ENCODE measurements at places on chromosomes 5 and 9.

DNA sequence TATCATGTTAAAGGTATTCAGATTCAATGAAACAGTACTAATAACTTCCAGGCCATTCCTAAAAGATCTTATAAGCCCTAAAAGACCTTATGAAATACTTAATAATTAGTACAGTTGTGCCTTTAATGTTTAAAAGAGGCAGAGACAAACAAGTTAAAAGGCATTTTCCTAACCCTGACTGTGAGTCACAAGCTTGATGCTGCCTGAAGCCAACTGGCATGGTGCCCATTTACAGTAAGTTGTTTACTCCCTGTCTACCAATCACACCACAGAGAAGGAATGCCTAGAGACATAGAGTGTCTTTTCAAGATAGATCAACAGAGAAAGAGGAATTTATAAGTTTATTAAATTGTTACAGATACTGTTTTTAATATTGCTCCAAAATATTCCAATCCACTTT is 47.8 kb downstream of the NR3C1 start:
- no peak for DNase-seq

- no peak for DNase-seq
These were observed 25.6 kb upstream of the RNF180 start for GRCh38 chr5:64140018-64140417.

DNA sequence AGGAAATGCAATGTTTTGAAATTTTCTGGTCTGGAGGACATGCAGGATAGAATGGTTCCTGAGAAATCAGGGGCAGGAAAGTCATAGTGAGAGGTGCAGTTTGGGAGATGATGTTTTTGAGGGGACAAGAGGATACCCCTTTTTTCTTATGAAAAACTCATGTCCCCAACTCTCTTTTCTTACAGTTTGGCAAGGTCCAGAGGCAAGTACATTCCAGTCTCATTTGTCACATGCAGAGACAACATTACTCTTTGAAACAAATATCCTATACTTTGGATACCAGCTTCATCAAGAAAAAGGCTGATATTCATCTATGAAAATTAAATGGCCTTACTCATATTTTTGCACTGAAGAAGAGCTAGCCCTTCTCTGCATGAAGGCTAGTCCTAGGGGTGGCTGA is 48.2 kb downstream of the EQTN start:
- no peak for DNase-seq

DNA sequence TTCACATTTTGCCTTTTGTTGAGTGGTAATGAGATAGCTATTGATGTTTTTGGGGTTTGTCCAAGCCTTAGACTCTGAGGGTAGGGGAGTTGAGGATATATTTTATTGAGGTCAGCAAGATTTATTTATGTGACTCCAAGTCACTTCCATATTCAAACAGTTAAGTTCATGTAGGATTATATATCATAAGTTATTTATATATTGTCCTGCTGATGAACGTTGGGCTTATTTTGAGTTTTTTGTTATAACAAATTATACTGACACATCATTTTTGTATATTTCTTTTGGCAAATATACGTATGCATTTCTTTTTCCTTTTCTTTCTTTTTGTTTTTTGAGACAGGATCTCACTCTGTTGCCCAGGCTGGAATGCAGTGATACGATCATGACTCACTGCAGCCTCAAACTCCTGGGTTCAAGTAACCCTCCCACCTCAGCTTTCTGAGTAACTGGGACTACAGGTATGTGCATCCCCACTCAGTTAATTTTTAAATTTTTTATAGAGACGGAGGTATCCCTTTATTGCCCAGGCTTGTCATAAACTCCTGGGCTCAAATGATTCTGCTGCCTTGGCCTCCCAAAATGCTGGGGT is 23.5 kb upstream of the IL12B start:
- DNase-seq, result no peak

- no peak for DNase-seq
These were observed 161.0 kb downstream of the SPATA31D1 start for GRCh38 chr9:82149501-82149946.

DNA sequence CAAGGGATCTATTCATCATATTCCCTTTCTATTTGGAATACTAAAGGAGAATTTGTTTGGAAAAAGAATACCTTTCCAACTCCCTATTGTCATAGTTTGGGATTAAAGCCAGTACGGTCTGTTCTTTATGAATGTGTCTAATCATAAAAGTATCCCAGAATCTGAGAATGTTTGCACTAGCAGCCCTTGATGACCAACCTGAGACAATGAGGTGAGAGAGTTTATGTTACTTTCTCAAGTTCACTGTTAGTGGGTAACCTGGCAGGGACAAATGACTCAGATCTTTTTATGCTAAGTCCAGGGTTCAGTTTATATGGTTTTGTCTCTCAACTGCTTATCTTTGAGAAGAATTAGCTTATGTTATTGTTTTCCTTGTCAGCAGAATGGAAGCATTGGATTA is 25.3 kb upstream of the TLR4 start:
- DNase-seq, result no peak

DNA sequence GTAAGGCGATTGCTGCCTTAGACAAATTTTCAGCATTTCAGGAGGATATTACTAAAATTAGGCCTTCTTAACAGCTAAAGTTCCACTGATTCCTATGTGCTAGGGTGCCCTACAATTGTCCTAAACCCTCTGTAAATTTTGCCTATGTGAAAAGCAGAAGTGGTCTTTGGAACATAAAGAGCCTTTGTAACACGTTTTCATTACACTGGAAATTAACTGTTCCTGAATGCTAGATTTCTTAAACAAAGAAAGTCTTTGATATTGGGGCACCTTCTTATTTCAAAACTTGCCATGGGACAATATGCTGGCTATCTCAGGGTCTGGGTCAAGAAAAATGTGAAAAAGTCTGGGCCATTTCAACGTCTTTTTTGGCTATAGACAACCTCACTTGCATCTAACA is 60.4 kb upstream of the MOCS2 start:
- no peak for DNase-seq

GRCh38 chr9:16670791-16671190 is 199.7 kb downstream of the BNC2 start:
- DNase-seq, result no peak

DNA sequence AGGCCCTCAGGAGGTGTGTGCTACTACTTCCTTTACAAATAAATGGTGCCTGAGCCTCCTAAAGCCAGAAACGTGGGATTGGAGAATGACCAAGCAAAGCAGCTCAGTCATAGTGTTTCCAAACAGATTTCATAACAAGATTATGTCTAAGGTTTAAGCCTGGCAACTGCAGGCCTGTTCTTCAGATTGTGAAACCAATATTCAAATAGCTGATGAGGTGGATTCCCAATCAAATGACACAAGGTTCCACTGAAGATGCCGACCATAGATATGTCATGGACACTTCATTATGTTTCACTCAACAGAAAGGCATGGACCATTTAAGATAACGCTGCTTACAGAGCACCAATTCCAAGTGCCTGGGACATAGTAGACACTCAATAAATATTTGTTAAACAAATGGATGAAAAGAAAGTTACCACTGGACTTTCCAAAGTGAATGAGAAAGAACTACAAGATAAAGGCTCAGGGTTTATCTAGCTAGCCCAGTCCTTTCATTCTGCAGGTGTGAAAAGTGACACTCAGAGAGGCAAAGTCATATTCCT is 189.5 kb downstream of the ACTL7B start:
- no peak for DNase-seq

DNA sequence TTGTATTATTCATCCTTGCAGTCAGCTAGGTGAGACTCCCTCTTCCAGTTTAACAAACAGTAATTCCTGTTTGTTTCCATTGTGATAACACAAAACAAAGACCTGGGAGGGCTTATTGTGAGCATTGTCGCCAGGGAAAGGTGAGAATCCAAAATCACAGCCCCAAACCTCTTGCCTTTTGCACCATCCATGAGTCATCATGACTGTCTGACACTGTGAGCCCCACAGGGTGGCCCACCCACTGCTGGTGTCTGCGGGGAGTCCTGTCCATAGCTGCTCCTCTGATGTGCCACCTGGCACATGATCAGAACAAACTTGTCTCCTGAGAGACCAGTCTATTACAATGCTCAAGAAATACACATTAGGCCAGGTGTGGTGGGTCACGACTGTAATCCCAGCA is 33.7 kb upstream of the S1PR3 start:
- no peak for DNase-seq

GRCh38 chr9:121312169-121312568 is 44.2 kb downstream of the GSN start:
- no peak for DNase-seq

- DNase-seq, result no peak
These were observed 43.9 kb downstream of the BOD1 start for GRCh38 chr5:173572431-173573125.

- DNase-seq, result no peak
These were observed 343.8 kb upstream of the IRX1 start for GRCh38 chr5:3251784-3252183.

- no peak for DNase-seq
These were observed 56.9 kb downstream of the HOMER1 start for GRCh38 chr5:79456890-79457583.

GRCh38 chr5:108788142-108788541 is 40.4 kb downstream of the FER start:
- DNase-seq, result no peak

DNA sequence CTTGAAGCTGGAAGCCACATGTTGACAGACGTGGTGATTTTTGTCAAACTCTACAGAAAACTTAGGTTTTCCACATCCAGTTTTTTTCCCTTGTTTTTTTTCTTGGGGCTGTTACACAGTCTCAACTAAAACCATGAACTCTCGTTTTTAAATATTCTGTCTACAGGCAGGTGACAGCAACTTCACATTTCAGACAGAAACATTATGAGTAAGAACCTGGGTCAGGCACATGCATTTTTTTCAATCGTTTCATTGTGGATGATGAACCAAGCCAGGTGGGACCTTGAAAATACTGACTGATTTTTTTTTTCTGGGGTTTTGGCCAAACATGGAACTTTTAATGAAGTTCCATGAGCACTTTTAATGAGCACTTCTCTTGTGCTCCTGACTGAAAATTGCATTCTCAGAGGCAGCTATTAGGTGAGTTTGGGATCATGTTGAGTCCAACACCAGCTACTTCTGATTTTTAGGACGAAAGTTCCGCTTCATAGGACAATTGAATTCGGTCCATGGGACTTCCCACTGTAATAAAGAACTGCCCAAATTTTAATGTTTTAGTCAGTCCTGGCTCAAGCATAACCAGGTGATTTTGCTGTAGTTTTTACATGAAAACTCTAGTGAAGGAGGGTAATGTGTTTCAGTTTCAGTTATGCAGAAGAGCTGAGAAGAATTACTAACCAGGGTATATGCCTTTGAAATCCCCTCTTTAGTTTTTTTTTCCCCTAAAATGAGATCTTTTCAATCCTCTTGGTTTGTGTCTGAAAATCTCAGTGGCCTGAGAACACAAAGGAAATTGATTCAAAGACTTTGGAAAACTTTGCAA is 93.2 kb upstream of the ADAMTS16 start:
- no peak for DNase-seq

DNA sequence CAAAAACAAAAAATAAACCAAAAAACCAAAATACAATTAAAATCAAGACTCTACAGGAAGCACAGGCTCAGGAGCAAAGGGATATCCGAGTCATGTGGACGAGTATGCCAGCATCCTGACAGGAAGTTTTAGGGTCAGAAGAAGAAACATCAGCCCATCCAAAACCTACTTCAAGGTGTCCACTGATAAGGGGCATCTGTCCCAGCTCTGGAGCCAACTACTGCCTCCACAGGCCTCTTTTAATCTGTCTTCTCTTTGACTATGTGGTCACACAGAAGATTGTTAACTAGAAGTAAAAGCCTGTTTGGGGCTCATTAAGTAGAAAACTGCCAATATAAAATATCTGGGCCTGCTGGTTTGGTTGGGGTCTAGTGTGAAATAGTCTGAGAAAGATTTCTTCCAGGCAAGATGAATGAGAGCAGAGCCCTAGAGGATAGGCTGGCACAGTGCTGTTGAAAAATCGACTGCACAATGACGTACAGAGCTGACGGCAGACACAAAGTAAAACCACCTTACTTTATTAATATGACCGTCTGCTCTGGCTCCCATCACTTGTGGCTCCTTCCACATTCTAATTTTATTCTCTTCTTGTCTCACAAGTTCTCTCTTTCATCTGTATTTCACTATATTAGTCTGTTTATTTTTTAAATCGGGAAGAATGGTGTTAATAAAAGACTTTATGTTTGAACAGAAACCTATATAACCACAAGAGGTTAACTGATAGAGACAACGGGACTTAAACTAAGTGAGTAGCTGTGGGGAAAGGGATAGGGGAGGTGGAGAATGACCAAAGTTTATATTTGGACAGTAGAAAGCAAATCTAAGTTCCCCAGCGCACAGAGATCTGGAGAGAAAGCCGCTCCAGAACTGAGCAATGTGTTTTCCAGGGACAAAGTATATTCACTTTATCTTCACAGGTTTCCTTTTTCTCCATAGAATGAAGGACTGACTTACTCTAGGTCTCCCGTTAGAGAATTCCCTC is 22.9 kb upstream of the MSH3 start:
- no peak for DNase-seq

DNA sequence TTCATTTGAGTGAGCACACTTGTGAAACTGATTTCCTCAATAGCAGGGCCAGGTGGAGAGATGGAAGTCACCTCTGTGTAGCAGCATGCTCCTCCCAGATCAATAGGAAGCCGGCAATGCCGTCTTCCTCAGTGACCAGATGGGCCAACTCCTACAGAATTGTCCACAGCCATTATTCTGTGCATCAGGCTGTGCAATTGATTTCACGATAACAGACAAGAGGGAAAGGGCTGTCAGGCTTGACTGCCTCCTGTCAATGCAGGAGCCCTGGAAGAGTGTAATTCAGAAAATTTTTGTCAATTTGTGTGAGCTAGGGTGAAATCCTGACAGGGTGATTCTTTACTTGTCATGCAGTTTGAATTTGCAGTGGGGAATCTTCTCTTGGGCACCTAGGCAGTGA is 838.4 kb upstream of the NUDT12 start:
- no peak for DNase-seq

DNA sequence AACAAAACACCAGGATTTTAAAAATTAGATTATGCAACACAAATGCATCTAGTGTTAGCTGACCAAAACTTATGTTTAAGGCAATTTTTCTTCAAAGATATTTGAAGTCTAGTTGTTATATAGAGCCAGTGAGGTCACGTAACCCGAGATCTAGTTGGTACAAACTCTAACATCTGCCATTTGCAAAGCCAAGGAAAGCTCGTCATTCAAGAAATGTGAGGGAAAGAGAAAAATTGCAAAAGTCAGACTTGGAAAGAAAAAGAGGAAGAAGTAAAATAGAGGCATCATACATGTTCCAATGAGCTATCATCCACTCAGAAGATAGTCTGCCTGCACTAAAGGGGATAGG is 293.4 kb upstream of the PUM3 start:
- DNase-seq, result no peak

DNA sequence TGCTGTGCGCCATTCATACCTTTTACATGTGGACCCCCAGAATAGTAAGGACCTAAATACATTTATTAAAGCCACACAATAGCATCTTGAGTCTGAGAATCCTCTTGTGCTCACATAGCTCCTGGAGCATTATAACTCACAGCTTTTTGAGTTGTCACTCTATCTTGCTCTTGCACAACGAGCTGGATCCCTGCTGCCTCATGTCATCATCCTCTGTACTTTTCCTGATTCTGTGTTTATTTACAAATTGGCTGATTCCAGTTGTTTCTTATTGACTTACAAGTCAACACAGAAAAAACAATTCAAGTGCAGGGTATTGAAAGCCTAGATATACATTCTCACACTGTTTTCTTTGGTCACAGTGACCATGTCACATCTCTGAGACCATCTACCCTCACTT is 112.9 kb downstream of the SLC1A3 start:
- no peak for DNase-seq

All from Kasumi-1 (cell line).